ENCODE measurements at places on chromosomes 6 and 20. TPM values are rescaled to one million over a fixed set of nuclear protein-coding genes. Genes with fewer than 3 reads are reported as not detected.

TRERF1 gene
- 0.77 TPM for total RNA-seq

- no peak for DNase-seq
These were observed 97.6 kb downstream of the FIG4 start for GRCh38 chr6:109788687-109789086.

GRCh38 chr20:41125530-41126457 lies 11.5 kb upstream of the PLCG1 start:
- DNase-seq = peak; percentile 85

HLA-DMA gene
- total RNA-seq = 6.9 TPM

DNA sequence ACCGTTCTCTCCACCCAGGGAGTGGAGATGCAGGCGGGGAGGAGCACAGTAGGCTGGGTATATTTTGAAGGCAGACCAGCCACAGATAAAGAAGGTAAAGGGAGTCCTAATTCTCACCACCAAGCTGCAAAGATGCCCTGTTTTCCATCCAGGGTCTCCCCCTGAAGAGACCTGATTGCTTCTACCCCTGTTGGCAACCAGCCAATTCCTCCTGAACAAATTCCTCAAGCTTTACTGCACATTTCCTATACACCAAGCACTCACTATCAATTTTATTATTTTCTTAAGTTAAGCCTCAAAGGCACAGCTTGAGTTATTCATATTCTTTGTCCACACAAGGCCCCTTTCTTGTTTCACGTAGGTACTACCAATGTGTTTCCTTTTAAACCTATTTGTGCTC lies 214.4 kb downstream of the EYA2 start:
- no peak for DNase-seq

DNA sequence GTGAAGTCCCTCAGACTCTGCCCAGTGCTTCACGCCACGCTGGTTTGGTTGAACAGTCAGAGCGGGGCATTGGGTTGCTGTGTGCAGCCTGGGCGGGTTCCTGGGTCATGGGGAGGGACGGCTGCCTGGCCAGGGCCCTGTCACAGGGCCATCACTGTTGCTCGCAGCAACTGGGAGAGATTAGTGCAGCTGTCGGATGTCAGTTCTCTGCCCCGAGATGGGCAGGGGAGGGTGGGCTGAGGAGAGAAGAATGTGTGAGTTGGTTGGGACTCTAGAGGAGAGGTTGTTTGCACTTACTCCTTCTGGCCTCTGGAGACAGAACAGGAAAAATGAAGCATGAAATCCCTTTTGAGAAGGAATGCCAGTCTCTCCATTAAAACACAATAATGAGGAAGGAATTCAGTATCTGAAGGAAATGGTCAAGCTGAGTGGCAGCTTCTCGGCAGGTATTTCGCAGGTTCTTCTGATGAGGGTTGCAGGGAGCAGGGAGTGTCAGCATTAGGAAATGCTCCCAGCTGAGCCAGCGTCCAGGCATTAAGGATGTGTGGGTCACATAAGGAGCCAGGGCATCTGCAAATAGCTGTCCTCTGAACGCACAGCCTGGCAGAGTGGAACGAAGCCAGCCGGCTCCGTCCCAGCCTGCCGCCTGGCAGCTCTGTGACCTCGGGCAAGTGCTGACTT lies 95.9 kb downstream of the SSR1 start:
- DNase-seq = peak; percentile 57

DNA sequence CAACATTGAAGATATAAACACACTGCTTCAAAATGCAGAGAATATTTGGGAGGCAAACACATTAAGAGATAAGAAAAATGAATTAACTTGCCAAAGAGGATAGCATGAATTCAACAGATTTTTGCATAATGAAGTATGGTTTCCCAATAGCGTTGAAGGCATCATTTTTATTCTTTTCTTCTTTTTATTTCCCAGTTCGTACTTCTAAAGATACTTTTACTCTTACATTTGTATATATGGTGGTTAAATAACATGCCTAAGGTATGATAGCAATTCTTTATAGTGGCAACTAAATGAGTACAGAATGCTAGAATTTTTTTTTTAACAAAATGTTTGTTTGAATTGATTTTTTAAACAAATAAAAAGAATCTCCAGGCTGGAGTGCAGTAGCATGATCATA lies 473.4 kb upstream of the MARCKS start:
- no peak for DNase-seq

DNA sequence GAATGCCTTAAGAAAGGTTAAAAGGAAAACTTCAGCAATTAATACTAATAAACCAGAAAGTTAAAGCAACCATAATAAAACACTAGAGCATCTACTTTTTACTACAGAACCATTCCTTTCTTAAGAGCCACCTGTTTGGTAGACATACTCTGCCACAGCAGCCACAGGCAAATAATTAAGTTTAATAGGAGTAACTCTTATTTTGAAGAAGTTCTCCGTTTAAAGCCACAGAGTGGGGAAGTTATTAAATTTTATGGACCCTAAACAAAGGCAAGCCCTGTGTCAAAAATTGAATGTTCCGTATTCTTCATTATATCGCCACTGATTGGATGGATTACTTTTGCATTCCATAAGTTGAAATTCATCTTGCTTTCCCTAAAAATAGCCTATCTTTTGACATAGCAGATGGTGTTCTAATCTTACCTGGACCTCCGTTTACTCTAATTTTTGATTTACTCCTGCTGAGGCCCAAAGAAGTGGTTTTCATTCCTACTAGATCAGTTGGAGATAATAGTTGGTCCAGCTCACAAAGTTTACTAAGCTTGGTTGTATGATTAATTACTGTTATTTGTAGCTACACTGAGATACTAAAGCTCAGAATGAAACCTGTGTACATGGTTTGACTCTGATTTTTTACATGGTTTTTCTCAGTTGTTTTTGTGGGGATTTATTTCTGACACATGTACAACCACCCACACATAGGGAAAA lies 140.4 kb upstream of the SUPT3H start:
- no peak for DNase-seq

- DNase-seq = no peak
These were observed 230.1 kb downstream of the SYNDIG1 start for GRCh38 chr20:24699321-24700165.

DNA sequence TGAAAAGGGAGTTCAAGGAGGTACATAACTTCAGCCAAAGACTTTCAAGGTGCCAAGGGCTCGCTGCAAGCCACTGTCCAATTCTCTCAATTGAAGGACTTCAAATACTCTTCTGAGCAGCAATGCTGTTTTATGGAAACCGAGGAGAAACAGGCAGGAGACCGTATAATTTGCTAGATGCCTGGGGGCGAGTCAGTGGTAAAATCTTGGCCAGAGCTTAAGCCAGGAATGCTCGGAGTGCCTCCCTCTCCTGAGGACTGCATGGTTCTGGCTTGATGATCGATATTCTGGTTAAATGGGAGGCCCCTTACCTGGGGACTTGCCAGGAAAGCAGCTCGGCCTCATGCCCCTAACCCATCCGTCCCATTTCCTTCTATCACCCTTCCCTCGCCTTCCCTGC lies 35.8 kb upstream of the NOP56 start:
- no peak for DNase-seq

GRCh38 chr6:106617302-106617701 lies 12.0 kb downstream of the RTN4IP1 start:
- DNase-seq = no peak

GRCh38 chr6:36677059-36677749 lies 1.3 kb upstream of the CDKN1A start:
- no peak for DNase-seq

ZSCAN23 gene
- 0.73 TPM for total RNA-seq

DNA sequence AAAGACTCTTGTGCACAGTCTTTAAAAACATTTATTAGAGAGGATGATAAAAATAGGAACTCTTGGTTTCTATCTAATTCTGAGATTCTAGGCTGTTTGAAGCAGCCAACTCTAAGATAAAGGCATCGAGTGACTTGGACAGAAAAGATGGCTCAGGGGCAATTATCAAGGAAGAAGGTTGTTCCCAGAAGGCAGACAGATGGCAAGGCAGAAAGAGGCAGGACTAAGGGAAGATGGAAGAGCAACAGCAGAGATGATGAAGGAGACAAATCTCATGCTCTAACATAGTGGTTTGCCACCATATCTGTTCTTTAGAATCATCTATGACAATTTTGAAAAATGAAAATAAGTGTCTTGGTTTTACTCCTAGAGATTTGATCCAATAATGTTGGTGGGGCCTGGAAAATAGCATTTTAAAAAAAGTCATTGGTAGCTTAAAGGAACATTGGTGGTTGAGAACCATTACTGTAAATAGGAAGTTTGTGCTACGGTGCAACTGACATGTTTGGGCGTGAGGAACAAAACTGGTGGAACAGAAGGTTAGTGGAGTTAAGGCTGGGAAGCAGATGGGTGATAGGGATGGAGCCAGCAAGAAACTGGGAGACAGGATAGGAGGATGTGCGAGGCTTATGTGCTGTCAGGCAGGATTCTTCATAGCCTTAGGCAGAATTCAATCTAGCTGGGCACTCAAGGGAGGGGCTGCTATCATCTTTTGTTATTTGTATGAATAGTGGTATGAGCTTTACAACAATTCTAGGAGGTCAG lies 751.1 kb downstream of the DHX35 start:
- DNase-seq = no peak

DNA sequence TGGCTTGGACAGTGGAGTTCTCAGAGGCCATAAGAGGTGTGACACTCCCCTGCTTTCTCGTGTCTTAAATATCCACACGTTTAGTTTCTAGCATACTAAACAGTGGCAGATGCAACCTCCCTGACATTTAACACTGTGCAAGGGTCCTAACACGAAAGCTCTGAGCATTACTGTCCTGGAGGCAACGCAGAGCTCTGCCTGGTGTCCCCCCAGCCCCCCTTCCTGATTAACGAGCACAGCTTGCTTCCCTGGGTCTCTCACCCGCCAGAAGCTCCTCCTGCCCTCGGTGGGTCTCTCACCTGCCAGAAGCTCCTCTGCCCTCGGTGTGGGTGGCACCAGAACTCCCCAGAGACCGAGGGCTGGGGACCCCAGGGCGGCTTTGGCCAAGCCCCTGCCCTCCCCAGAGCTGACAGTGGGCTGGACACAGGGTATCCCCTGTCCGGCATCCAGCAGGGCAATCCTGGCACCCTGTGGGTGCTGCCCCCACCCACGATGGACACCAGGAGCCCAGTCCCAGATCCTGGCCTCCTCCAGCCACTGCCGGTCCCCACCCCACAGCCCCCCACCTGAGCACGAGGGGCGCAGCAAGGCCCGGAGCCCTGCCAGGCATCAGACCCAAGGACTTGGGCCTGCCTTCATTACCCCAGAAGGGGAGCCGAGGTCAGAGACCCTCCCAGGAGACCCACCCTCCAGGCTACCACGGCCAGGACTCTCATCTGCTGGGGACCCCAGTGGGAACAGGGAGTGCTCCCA lies 12.4 kb upstream of the KCNQ2 start:
- no peak for DNase-seq

SLC17A3 gene
- 23.2 TPM for total RNA-seq

NT5E gene
- 25.5 TPM for total RNA-seq
